ENCODE measurements at places on chromosomes 2 and 18.

GRCh38 chr2:149720615-149721014 lies 133.0 kb upstream of the MMADHC start:
- no peak for DNase-seq

- DNase-seq: no peak
Measured at GRCh38 chr2:69242651-69243051, 144.4 kb downstream of the GFPT1 start.

GRCh38 chr2:223235986-223236385 lies 184.0 kb downstream of the KCNE4 start:
- DNase-seq: no peak

GRCh38 chr2:177419274-177419673 lies 26.7 kb downstream of the AGPS start:
- no peak for DNase-seq

GRCh38 chr2:25065768-25066167 lies 23.9 kb downstream of the EFR3B start:
- DNase-seq: no peak

GRCh38 chr2:170523506-170523905 lies 191.6 kb upstream of the SP5 start:
- DNase-seq: no peak

DNA sequence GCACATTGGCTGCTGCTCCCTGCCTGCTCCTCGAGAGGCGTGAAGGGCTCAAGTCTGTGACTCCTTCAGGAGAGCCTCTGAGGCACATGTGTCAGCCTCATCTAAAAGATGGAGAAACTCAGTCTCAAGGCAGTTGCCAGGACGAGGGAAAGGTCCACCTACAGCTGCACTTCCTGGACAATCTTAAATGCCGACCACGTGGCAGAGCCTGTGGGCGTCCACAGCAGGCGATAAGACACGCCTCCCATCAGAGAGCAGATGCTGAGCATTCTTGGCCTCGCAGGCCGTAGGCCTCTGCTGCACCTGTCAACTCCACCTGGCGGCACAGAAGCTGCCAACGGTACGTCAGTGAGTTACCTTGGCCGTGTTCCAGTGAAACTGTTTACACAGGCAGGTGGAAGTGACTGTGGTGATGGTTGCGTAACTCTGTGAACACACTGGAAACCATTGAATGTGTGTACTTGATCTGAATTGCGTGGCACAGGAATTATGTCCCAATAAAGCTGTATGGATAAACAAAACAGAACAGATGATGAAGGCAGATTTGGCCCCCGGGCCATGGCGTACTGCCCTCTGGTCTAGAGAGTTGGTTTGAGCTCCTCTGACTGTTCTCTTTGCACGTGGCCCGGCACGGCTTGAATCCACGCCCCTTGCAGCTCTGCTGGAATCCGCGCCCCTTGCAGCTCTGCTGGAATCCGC lies 114.5 kb downstream of the RNF144A start:
- DNase-seq: no peak

DNA sequence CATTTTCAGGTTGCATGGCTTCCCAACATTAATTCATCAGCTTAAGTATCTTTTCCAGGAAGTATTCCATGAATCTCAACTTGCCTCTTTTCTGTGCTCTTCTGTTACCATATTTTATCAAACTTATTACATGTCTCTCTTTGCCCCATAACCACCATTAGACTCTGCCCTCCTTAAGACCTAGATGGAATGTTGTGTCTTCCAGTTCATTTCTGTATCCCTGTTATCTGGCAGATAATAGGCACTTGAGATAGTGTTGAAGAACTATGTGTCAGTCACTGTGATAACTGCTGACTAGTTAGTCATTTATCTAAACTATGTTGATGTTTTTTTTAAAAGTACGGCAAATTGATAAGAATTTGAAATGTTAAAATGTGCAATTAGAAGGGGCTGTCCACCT lies 41.8 kb downstream of the GLS start:
- DNase-seq: no peak

DNA sequence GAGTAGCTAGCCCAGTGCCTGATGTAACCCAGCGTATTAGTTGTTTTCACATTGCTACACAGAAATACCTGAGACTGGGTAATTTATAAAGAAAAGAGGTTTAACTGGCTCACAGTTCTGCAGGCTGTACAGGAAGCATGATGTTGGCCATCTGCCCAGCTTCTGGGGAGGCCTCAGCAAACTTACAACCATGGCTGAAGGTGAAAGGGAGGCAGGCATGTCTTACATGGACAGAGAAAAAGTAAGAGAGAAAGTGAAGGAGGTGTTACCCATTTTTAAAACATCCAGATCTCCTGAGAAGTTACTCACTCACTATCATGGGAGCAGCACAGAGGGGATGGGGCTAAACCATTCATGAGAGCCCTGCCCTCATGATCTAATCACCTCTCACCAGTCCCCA lies 6.1 kb upstream of the CYRIA start:
- DNase-seq: no peak

DNA sequence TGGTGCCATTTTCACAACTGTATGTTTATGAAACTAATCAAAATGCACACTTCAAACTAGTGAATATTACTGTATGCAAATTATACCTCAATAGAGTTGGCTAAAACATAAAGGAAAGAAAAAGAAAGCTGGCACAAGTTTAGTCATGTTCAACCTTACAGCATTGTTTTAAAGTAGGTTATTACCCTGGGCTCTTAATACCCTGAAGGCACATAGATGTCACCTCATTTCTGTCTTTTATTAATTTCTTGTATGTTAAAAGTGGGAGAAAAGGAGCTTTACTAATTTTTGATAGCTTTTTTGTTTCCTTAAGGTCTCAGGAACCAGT lies 32.7 kb downstream of the TMEM131 start:
- no peak for DNase-seq

DNA sequence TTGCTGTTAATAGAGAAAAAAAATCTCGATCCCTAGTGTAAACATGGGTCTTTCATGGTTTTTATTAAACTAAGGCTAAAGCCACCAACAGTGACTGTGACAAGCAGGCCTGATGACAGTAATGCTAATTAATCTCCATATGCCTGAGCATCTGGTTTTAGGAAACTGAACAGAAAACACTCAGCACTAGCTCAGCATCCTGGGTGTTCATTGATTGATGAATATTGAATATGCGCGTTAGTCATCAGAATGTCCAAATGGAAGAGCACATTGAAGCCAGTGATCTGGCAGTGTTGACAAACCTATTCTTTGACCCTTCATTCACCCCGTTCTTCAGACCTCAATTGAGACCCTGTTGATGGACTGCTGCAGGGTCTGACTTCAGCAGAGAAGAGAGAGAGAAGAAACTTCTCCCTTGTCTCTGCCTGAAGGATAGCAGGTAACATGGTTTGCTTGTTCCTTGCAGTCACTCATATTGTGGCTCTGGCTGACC lies 283.8 kb downstream of the RDH14 start:
- no peak for DNase-seq

DNA sequence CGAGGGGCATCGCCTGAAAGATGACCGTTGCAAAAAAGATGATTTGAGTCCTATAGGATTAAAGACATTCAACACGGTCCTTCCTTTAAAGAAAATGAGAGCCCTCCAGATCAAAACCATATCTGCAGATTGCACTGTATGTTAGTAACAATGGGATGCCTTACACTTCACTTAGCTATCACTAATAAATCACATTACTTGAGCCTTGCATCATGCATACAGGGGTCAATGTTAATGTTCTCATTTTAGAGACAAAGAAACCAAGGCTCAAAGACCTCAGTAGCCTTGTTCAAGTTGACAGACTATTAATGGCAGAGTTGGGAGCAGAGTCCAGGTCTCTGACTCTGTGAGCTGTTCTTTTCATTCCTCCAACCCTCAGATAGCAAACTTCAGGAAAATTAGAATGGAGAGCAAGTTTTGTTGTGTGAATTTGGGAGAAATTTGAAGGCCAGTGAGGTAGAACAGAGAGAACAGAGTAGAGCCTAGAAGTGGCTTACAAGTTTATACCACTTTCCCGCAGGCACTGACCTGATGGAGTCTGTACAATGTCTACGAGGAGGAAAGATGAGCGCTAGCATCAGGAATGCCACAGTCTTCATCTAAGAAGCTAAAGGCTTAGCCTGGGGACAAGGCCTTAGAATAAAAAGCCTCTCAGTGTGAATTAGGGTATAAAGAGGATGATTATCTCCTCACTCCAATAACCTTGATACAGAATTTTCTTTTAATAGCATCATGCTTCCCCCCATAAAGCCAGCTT lies 48.3 kb downstream of the TRIB2 start:
- no peak for DNase-seq

DNA sequence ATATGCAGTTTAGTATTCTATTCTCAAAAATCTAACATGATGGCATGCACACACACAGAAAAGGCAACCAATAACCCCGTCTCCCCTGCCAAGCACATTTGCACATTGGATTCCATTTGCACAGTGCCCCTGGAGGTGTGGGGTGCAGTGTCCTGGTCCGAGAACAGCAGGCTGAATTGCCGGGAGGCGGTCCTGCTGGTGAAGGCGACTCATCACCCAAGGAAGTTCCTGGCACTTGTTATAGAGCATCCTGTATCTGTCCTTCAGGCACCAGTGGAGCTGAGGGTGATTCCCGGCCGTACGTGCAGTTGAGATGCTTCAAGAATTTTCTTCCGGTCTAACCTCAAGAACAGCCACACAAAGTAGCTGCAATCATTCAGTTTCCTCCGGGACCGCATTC lies 73.0 kb upstream of the RAB12 start:
- DNase-seq: no peak

- DNase-seq: no peak
Measured at GRCh38 chr2:163236553-163236952, 398.0 kb upstream of the KCNH7 start.

DNA sequence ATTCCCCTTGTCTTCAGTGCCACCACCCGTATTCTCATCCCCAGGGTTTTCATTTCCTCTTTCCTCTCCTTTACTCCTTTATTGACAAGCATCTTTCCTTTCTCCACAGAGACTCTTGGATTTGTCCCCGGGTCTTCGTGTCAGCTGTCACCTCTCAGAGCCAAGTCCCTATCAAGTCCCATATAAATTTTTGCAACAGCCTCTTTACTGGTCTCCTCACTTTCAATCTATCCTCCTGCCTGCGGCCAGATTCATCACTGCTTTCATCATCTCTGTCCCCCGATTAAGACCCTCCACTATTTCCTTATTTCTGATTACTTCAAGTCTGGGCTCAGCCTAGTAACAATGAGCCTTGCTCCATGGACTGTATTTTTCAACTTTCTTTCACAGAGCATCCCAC lies 113.8 kb downstream of the CTAGE1 start:
- no peak for DNase-seq

DNA sequence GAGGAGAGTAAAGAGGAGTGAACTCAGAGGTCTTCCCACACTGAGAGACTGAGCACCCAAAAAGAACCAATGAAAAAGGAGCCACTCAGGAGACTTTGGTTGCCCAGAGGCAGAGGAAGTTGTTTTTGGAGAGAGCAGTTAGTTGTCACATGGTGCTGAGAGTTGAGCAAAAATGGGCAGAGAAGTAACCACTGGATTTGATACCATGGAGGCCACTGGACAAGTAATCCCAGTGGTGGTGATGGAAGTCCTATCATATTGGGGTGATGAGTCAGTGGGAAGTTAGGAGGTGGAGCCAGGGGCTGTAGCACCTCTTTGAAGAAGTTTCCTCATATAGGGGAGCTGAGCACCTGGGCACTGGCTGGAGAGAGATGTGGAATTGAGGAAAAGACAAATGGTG lies 235.8 kb downstream of the TPGS2 start:
- DNase-seq: no peak

GRCh38 chr2:39099870-39100728 lies 20.8 kb downstream of the SOS1 start:
- no peak for DNase-seq

GRCh38 chr2:13252615-13253014 lies 535.9 kb downstream of the TRIB2 start:
- no peak for DNase-seq

- DNase-seq: no peak
Measured at GRCh38 chr2:88765154-88765888, 73.8 kb downstream of the RPIA start.

- DNase-seq: no peak
Measured at GRCh38 chr2:37688771-37689468, 17.5 kb upstream of the CDC42EP3 start.

- DNase-seq: no peak
Measured at GRCh38 chr2:168030862-168031624, 216.4 kb downstream of the STK39 start.

- DNase-seq: no peak
Measured at GRCh38 chr18:22228976-22229375, 59.6 kb downstream of the GATA6 start.
